ENCODE measurements at places on chromosomes 13 and 19. TPM values are rescaled to one million over a fixed set of nuclear protein-coding genes. Genes with fewer than 3 reads are reported as not detected.
A peak's percentile ranks its signal among the peaks of the same experiment; 100 is the strongest.

DNA sequence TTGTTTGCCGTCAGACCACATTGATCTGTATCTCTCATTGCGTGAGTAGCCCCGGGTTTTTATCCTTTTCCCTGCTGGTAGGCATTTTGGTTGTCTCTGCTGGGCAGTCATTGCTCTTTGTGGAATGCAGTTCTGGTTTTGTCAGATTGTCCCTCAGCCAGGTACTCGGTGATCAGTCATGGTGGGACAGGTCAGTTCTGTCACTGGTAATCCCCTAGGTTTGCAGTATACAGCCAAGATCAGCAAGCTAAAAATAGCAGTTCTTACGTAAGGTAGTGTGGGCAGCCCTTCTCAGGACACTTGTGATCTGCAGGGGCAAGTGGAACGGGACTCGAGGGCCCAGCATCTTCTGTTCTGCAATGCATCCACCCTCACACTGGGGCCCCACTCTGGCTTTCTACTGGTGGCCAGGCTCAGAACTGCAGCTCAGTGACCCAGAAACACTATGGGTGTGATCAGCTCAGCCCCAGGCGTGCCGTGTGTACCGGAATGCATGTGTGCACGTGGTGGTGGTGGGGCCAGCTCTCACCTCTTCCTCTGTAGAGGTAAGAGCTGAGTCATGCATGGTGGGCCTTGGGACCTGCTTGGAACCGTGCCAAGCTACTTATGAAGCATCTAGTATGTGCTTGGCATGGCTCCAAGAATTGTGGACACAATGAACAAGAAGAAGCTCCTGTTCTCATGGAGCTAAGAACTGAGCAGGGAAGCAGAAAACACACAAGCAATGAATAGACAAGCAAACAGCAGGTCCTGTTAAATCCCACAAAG is 6.3 kb downstream of the PLEKHF1 start:
- peak; percentile 75 for DNase-seq

GRCh38 chr13:19634256-19634740 is 839 bp downstream of the MPHOSPH8 start:
- no peak for DNase-seq

DNA sequence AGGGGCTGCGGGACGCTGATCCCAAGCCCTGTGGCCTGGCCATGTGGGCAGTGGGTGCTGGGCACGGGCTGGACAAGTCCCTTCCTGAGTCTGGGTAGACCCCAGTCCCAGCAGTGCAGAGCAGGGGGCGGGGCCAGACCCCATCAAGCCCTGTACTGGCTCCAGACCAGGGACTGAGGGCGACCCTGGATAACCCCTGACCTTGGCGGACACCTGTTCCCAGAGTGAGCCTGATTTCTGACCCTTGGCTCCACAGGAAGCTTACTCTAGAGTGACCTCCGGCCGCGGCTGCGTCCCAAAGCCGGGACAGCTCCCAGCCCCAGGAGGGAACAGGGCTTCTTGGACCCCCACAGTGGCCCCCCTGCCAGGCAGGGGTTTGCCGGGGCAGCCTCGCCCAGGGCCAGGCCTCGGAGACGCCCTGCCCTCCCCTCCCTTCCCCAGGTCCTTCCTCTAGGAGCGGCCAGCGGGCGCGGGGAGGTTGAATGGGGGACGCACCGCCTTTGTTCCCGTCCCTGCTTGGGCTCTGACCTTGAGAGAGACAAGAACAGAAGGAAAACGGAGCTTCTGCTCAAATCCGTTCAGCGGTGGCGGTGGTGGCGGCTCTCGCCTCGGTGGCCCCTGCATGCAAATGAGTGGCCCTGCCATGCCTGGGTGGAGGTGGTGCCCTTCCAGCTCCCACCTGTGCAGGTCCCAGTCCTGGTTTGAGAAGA is 2.3 kb upstream of the EFNA2 start:
- DNase-seq, result no peak

DNA sequence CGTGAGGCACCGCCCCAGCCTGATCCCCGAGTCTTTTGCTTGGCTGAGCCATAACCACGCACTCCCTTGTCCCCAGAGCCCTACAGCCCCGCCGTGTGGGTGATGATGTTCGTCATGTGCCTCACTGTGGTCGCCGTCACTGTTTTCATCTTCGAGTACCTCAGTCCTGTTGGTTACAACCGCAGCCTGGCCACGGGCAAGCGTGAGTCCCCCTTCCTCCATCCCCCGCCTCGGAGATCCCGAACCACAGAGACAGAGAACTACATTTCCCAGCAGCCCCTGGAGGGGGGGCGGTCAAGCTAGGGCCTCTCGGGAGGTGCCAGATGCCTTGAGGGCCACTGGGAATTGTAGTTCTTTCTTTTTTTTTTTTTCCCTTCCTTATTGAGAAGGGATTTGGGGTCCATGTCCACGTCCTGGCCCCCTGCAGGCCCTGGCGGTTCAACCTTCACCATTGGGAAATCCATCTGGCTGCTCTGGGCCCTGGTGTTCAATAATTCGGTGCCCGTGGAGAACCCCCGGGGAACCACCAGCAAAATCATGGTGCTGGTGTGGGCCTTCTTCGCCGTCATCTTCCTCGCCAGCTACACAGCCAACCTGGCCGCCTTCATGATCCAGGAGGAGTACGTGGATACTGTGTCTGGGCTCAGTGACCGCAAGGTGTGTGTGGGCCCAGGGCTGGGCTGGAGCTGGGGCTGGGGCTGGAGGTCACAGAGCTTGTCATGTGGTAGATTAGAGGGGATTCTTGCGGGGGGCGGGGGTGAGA is 25.9 kb downstream of the GRIN2D start:
- peak; percentile 77 for DNase-seq

- no peak for DNase-seq
Measured at GRCh38 chr19:8458380-8458779, 13.6 kb downstream of the HNRNPM start.

DNA sequence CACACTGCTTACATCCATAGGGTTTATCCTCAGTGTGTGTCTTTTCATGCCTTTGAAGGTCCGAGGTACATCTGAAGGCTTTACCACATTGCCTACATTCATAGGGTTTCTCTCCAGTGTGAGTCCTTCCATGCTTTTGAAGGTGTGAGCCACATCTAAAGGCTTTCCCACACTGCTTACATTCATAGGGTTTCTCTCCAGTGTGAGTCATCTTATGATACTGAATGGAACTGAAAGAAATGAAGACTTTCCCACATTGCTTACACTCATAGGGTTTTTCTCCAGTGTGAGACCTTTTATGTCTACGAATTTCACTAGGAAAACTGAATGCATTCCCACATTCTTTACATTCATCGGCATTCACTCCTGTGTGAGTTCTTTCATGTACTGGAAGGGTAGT is 7.1 kb downstream of the ZNF20 start:
- no peak for DNase-seq

Gene CYP2A6
- total RNA-seq, result not detected

Gene ZMYM5
- total RNA-seq, result 12.7 TPM

Gene DIRAS1
- 170 TPM for total RNA-seq

All from right cardiac atrium (tissue), 5 donors.